ENCODE measurements at places on chromosomes 13 and 19.

DNA sequence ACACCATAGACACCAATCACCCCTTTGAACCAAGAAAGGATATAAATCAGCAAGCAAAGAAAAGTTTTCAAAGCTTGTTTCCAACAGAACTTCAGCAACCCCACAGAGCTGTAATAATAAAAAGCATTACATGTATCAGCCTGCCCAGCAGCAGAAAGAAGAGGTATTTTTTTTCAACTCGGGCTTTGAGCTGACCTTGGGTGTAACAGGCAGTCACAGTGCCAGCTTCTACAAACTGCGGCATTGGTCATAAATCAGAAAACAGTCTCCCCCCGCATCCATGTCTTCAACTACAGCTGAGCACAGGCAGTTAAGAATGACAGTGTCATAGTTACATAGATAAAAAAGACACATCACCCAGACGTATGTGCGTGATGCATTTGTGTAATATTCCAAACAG lies 671.0 kb upstream of the SLITRK1 start:
- no peak for DNase-seq

DNA sequence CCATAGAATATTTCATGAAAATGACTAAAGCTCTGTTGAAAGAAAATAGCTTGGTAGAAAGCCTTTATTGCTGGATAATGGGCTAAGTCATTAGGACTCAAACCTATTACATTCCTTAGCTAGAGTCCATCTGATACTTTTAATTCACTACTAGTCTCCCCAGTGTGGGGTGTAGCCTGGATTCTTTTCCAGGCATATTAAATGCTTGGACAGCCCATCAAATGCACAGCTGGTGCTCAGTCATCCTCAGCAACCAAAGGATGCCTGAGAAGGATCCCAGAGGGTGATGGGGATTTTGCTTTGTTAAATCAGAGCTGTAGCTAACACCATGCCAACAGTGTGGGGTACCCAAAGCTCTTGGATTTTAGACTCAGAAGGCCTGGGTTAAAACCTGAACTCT lies 153.5 kb downstream of the DLEU7 start:
- DNase-seq = no peak

DNA sequence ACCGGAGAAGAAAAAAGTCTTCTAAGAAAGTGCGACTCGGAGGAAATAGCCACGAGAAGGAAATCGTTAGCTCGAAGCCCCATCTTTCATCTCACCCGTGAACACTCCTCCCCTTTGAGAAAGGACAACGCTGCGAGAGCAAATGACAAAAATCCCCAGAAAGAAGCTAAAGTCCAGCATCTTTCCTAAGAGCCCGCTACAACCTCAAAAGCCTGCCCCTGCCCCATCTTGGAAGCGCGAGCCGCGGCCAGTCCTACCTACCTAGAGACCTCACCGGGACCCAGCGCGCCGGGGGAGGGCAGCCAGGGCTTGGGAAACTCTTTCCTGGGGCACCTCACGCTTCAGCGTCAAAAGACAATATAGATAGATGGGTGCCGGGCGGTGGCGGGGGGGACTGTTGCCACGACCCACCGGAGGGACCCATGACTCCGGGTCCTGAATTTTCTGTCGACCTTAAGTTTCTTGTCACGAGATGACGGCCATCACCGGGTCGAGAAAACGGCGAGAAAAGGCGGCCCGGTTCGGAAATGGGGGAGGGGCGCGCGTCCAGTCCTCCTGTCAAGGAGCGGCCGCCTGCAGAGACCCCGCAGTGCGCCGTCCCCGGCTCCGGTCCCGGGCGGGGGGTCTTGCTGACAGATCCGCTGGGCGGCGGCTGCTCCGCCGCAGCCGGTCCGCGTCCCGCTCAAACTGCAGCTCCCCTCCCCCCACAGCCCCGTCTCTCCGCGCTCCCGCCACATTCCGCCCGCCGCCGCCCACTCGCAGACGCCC lies 65.9 kb downstream of the KCNRG start:
- peak; percentile 53 for DNase-seq

GRCh38 chr19:48364598-48365348 lies 606 bp downstream of the SYNGR4 start:
- DNase-seq = no peak
